ENCODE measurements at places on chromosomes 16 and 17. TPM values are rescaled to one million over a fixed set of nuclear protein-coding genes. Genes with fewer than 3 reads are reported as not detected.

QPRT gene
- not detected for polyA plus RNA-seq

TIGD7 gene
- polyA plus RNA-seq = 0.52 TPM

RAB37 gene
- polyA plus RNA-seq = 85.5 TPM

CES5A gene
- not detected for polyA plus RNA-seq

MYH2 gene
- not detected for polyA plus RNA-seq

CD300LG gene
- not detected for polyA plus RNA-seq

ITGAL gene
- polyA plus RNA-seq = 36.8 TPM

PFAS gene
- polyA plus RNA-seq = 14.7 TPM

FAM20A gene
- not detected for polyA plus RNA-seq

PIK3R5 gene
- 14.3 TPM for polyA plus RNA-seq

TBC1D3C gene
- not detected for polyA plus RNA-seq

KRTAP17-1 gene
- polyA plus RNA-seq = not detected

SLC52A1 gene
- not detected for polyA plus RNA-seq

CCL3 gene
- 16.8 TPM for polyA plus RNA-seq

All from naive B cell (primary cell).